Foreskin keratinocyte (primary cell): ENCODE measurements at places on chromosomes 2 and 18.

DNA sequence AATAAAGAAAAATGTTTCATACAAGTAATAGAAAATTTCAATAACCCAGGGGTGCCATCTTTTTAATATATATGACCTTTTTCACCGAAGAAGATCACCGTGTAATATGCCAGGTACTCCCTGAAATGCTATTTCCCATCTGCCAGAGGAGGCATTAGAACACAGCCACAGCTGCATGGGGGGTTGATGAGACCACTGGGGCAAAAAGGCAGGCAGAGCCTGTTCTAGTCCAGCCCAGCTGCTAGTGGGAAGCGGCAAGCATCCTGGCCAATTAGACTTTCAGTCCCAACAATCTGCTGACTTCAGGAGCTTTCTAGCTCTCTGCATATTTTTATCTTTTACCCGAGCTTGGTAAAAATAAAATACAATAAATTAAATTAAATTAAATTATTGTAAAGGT lies 362.6 kb downstream of the RIT2 start:
- no peak for DNase-seq

DNA sequence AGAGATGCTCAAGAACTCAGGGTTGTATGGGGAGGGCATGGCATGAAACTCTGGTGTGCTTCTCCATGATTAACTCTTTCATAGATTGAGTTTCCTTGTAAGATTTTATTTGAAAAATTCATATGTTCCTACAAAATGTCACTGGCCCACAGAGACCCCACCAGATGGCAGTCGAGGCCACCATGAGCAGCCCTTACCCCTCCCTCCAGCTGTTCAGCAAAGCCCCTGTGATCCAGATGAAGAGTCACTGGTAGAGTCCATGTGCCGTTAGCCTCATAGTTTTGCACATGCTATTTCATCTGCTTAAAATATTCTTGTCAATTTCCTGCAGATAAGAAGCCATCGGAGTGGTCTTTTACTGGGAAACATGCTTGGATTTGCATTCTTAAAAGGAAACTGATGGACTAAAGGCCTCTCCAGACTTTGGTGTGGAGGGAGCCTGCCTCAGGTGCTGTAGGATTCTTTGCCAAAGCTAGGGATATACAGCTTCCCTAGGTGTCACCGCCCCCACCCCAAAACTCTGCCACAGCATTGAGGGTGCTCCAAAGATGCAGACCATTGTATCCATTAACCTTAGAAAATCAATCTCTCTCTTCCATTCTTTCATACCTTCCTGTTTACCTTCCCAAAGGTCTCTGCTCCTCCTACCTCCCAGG lies 18.8 kb downstream of the ZNF385B start:
- DNase-seq: no peak

DNA sequence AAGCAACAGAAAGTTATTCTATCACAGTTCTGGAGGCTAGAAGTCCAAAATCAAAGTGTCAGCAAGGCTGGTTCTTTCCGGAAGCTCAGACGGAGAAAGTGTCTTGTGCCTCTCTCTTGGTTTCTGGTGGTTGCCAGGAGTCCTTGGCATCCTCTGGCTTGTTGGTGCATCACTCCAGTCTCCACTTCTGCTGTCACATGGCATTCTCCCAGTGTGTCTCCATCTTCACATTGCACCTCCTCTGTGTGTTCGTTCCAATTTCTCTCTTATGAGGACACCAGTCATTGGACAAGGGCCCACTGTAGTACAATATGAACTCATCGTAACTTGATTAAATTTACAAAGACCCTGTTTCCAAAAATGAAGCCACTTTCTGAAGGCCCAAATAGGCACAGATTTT lies 175.4 kb upstream of the ATP5MC3 start:
- DNase-seq: no peak

GRCh38 chr2:32947076-32947483 lies 327 bp downstream of the LTBP1 start:
- DNase-seq: no peak

- DNase-seq: no peak
Measured at GRCh38 chr2:197427986-197428385, 6.8 kb downstream of the SF3B1 start.
